T-helper 1 cell (primary cell): ENCODE measurements at places on chromosomes 13 and 19.

GRCh38 chr13:74966275-74966674 is 515.7 kb downstream of the TBC1D4 start:
- DNase-seq = no peak

- no peak for DNase-seq
Observed at GRCh38 chr19:16380314-16380695, 55.7 kb downstream of the KLF2 start.

GRCh38 chr19:42468273-42468796 is 25.6 kb upstream of the CXCL17 start:
- DNase-seq = no peak

- no peak for DNase-seq
Observed at GRCh38 chr13:95388420-95389079, 87.3 kb upstream of the ABCC4 start.
